ENCODE measurements at places on chromosomes 4 and X.

GRCh38 chrX:69268611-69269010, 103.4 kb upstream of the PJA1 start:
- DNase-seq, result no peak

DNA sequence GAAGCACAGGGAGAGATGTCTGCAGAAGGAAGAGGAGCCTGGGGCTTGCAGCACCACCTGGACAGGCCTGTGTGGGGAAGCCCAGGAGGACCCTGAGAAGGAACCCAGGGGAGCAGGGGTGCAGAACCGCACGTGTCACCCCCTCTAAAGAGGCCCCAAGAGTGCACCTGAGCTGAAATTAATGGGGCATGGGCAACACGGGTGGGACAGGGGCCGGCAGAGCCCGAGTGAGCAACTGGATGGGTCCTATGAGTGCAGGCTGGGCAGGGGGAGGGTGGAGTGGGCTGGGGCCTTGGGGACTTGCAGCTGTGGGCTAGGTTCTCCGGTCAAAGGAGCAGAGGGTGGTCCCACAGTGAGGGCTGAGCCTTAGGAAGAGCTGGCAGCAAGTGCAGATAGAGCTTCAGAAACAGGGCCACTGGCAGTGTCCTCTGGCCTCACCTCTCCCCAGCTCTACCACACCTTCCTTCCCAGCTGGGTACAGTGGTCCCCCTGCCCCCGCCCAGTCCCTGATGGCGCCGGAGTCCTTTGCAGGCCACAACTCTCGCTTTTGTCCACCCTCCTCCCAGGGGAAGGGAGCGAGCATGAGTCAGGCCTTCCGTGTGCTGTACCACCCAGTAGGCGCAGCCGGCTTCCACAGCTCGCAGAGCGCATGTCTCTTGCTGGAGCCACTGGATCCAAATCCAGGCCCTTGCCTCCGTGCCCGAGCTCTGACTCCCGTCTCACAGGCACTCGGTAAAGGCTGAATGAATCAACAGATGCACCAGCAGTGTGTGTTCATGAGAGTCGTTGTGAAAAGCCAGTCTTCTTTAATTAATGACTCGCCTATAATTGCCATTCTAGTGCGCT, 131.6 kb downstream of the HMX1 start:
- DNase-seq, result no peak

- no peak for DNase-seq
Measured at GRCh38 chr4:185502386-185502785, 30.9 kb upstream of the CCDC110 start.

- no peak for DNase-seq
Measured at GRCh38 chr4:36551697-36552214, 270.3 kb downstream of the DTHD1 start.

DNA sequence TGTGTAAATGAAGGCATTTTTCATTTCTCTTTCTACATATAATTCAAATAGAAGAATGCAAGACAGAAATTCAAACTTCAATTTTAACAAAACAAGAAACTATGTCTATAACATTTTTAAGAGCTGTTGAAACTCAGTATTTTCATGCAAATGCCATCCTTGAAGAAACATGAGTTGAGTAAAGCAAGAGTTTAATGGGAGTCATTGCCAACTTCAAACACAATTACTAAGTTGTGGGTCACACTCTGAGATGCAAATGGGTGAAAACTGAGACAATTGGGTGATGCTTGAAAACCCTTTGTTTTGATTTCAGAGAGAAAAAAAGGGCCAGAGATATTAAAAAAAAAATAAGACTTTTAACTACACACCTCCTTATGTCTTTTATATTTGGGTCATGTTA, 865.9 kb downstream of the FAT4 start:
- no peak for DNase-seq

DNA sequence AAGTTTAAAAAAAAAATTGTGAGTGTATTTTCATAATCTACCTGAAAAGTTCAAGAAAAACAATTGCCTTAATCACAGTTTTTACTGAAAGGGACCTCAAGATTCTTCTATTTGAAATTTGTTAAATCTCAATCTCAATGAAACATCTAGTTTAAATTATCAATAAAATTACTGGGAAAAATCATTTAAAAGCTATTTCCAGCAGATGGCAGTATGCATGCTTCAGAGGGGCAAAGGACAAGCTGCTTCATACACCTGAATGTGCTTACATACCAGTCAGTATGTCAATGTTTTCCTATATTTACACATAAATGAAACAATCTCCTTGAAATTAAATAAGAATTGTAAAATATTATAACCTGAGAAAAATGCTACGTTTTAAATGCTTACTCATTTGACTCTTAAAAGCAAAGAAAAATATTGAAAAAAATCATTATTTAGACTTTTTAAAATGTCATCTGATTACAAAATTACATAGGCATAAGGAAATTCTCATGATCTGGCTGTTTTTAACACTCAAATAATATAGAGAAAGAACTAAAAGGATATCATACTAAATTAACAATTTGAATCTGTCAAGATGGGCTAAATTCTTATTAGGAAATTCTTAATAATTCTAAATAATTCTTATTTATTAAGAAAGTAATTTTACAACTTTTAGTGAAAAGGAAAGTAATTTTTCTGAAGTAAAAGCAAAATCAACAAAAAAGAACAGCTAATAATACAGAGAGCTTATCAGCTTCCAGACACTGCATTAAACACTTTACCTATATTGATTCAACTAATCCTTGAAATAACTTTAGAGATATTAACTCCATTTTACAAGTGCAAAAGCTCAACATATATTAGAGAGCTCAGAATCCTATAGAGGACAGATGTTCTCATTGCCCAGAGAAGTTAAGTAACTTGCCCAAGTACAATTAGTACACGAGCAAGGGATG, 242.1 kb downstream of the ADAMTS3 start:
- DNase-seq, result peak; percentile 10

DNA sequence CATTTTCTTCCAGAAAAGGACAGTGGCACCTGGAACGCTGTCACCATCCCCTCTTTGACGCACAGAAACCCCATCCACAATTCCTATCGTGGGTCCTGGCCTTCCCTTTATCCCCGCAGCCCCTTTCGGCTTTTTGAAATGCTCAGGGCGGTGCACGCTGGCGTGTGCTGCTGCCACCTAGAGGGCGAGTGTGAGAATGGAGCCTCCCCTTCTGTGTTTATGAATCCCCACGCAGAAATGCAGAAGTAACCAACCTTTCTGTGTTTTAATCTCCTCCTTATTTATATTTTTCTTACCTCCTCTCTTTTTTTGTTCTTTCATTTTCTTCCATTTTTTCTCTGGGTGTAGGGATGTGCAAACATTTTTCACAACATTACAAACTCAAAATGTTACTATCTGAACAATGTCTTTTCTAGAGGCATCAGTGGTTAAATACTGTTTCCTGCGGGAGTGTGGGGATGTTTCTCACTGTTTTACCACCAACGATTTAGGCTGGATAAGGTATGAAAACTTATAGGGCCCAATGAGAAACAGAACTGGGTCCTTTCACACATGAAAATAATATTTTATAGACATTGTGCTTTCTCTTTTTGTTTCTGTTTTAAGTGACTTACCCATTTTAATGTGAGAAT, 50.0 kb downstream of the TMA16 start:
- DNase-seq, result peak; percentile 57

- no peak for DNase-seq
Measured at GRCh38 chrX:119687661-119688413, 5.1 kb downstream of the SEPTIN6 start.

DNA sequence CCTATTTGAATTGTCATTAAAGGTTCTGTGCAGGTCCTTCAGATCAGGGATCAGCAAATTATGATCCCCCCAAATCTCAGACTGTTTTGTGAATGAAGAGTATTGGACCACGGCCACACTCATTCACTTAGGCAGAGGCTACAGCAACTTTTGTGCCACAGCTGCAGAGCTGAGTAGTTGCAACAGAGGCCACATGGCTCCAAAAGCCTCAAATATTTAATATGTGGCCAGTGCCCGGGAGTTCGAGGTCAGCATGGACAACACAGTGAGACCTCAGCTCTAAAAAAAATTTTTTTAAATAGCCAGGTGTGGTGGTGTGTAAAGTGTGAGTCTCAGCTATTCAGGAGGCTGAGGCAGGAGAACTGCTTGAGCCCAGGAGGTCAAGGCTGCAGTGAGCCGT, 100.7 kb downstream of the NSUN7 start:
- no peak for DNase-seq

GRCh38 chrX:9340598-9341290, 124.1 kb upstream of the TBL1X start:
- no peak for DNase-seq

DNA sequence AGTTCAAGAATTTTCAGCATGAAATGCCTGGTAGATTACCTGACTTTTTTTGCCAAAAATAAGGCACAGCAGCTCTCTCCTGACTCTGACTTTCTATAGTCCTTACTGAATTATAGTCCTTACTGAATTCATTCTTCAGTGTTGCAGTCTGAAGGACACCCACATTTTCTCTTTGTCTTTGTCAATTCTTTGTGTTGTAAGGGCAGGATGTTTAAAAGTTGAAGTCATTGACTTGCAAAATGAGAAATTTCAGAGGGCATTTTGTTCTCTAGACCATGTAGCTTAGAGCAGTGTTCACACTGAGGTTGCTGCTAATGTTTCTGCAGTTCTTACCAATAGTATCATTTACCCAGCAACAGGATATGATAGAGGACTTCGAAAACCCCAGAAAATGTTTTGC, 168.0 kb downstream of the SOWAHB start:
- no peak for DNase-seq

DNA sequence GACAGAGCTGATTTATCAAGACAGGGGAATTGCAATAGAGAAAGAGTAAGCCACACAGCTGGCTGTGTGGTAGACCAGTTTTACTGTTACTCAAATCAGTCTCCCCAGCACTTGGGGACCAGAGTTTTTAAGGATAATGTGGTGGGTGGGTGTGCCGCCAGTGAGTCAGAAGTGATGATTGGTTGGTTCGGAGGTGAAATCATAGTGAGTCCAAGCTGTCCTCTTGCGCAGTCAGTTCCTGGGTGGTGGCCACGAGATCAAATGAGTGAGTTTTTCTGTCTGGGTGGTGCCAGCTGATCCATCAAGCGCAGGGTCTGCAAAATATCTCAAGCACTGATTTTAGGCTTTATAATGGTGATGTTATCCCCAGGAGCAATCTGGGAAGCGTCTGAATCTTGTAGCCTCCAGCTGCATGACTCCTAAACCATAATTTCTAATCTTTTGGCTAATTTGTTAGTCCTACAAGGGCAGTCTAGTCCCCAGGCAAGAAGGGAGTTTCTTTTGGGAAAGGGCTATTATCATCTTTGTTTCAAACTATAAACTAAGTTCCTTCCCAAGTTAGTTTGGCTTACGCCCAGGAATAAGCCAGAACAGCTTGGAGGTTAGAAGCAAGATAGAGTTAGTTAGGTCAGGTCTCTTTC, 44.0 kb upstream of the PPP1R2C start:
- DNase-seq, result no peak

DNA sequence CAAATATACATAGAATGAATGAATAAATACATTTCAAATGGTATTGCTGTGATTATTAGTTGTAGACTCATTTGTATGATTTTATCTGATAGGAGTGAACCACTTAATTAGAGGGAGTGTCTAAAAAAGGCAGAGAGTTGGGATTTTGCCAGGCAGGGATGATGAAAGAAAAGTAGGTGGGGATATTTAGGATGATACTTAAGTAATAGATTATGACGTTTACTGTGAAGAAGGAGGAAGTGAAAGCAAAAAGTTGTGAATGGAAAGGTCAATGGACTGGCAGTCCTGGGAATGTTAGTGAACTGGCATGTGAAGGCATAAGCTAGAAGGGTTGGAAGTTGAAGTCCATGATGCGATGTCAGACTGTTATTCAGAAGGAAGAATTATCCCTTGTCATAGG, 917.1 kb downstream of the RAPGEF2 start:
- no peak for DNase-seq

DNA sequence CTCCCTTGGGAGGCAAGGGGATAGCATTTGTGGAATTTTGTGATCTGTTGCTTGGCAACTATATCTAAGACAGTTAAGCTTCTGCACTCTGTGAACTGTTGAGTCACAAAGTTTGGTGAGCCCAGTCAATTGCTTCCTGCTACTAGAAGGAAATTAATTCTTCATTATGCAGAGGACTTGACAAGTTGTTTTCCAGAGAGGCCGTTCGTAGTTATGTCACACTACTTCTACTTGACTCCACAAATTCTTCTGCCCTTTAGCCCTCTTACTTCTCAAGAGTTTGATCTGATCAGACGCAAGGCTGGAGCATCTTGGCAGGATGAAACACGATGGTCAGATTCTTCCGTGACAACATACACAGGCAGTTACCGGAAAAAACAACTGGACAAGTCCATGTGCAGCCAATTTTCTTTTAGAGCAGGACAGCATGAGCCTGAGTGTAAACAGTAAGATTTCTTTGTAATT, at the start of gene C4orf51:
Gene C4orf51, plus strand, starts transcription at position 156 of the 465 bp plus-strand sequence. Its CDS starts 58 bp downstream, at position 214.
- DNase-seq, result no peak

- DNase-seq, result peak; percentile 29
Measured at GRCh38 chr4:146957237-146957636, 11.6 kb upstream of the TTC29 start.

GRCh38 chr4:188109157-188109755, at the start of gene TRIML2:
Gene TRIML2, minus strand, starts transcription at chr4:188109603. Its CDS starts 4,235 bp downstream, at chr4:188105368.
- no peak for DNase-seq

GRCh38 chr4:184553891-184554290, 79.5 kb upstream of the IRF2 start:
- DNase-seq, result no peak

GRCh38 chr4:1122505-1122904, 9.1 kb upstream of the RNF212 start:
- DNase-seq, result no peak

DNA sequence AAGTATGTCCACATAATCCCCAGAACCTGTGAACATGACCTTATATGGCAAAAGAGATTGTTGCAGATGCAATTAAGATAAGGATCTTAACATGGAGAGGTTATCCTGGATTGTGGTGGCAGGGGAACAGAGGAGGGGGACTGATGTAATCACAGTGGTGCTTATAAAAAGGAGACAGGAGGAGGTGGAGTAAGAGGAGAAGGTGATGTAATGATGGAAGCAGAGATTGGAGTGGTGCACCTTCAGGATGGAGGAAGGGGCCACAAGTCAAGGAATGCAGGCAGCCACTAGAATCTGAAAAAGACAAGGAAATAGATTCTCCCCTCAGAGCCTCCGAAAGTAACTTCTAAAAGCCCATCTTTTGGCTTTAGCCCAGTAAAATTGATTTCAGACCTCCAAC, 388.4 kb downstream of the BCOR start:
- no peak for DNase-seq

- no peak for DNase-seq
Measured at GRCh38 chr4:113328514-113328913, 279.1 kb downstream of the ANK2 start.

DNA sequence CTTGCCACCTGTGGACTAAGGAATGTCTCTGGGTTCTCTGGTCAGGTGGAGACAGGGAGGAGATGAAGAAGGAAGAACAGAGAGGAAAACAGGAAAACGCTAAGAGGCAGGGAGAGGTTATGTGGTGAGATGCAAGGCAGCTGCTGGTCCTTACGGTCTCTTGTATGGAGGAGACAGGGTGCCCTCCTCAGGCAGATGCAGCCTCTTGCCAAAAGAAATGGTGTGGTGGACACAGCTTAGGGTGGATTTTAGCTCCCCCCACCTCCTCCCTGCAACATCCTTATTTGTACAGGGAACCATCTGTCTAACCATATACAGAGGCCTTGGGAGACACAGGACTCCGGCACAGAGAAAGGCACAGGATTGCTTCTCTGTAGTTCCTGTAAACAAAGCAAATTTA, 9.7 kb downstream of the OCIAD2 start:
- no peak for DNase-seq

- DNase-seq, result no peak
Measured at GRCh38 chr4:168240821-168241220, 77.7 kb downstream of the DDX60 start.

- DNase-seq, result no peak
Measured at GRCh38 chr4:102601586-102602227, 100.5 kb downstream of the NFKB1 start.

- no peak for DNase-seq
Measured at GRCh38 chrX:39766085-39766726, 331.6 kb downstream of the BCOR start.

GRCh38 chr4:159206427-159206871, 103.6 kb downstream of the RAPGEF2 start:
- no peak for DNase-seq
